Stimulated activated CD8-positive, alpha-beta memory T cell treated with anti-CD3 and anti-CD28 coated beads, Interleukin-4, amount 100 ng/mL, for 48 hours (primary cell): ENCODE measurements at places on chromosomes 2 and 18.

GRCh38 chr2:41878716-41879234 is 169.0 kb upstream of the PKDCC start:
- no peak for DNase-seq

GRCh38 chr2:3201281-3201680 is 176.3 kb downstream of the EIPR1 start:
- DNase-seq = no peak

GRCh38 chr2:47654790-47655562 is 128.0 kb upstream of the MSH6 start:
- DNase-seq = no peak

- DNase-seq = no peak
Observed at GRCh38 chr2:45821558-45822271, 170.2 kb downstream of the PRKCE start.

DNA sequence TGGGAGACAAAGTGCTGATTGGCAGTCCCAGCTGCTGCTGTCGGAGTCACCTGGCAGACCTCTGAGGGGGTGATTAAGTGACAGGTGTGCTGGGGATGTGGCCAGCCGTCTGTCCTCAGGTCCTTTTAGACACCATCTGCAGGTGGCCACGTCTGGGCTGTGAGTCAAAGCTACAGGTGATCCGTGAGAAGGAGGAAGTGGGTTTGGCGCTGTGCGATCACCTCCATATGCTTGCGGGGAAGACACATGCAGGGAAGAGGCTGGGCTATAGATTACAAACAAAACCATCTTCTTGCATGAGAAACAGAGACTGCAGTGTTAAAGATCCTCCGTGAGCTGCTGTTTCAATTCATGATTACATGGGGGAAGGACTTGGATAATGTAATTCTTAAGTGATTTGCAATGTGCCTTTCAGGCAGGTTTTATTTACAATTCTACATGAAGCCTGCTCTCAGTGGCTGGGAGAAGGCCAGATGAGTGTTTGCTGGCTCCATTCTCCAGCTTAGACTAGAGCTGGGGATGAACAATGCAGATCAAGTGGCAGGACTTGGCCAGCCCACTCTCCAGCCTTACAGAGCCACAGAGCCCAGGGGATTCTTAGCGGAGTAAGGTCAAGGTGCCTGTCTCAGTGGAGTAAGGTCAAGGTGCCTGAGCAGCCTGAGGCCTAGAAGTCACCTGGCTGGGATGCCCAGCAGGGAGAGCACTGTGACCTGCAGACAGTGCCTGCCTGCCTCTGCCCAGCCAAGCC is 87.8 kb downstream of the LYPD1 start:
- no peak for DNase-seq

- DNase-seq = no peak
Observed at GRCh38 chr2:124662946-124663644, 638.0 kb downstream of the CNTNAP5 start.
